WERI-Rb-1 (cell line): ENCODE measurements at places on chromosomes 4 and X.
A peak's percentile ranks its signal among the peaks of the same experiment; 100 is the strongest.

GRCh38 chrX:135435139-135435922, 13.6 kb downstream of the SMIM10L2A start:
- no peak for DNase-seq

DNA sequence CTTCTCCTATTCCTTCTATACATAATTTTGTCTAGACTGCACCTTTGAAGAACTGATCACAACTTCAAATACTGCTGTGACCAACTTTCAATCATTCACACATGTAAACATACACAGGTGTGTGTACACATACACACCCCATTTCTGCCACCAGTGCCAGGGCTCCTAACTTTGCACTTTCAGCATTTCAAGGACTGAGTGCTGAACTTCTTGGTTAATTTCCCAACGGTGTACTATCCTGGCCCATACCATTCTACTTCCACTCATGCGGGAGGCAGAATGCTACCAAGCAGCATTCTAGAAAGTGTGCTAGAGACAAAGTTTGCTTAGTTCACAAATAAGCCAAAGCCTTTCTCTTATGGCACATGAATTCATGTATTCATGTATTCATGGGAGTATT, 51.2 kb downstream of the RPGR start:
- no peak for DNase-seq

DNA sequence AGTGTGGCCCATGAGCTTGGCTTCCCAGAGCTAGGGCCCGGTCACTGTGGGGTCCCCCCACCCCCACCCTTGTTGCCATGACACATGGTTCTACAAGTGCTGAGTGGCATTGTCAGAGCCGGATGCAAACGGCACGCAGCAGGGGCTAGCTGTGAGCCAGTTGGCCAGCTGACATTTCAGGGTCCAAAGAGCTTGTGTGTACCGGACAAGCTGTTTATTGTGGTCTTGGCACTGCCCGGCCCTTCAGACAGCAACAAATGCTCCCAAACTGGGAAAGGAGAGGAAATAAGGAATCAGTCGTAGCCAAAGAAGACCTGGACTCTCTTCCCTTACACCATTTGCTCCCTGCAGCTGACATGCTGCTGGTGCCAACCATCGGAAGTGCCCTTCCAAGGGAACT, 36.8 kb downstream of the TSC22D3 start:
- DNase-seq = no peak

- DNase-seq = no peak
Observed at GRCh38 chrX:32024072-32024471, 952.2 kb upstream of the FTHL17 start.

- DNase-seq = no peak
Observed at GRCh38 chrX:154334496-154334895, 38.9 kb downstream of the TKTL1 start.

DNA sequence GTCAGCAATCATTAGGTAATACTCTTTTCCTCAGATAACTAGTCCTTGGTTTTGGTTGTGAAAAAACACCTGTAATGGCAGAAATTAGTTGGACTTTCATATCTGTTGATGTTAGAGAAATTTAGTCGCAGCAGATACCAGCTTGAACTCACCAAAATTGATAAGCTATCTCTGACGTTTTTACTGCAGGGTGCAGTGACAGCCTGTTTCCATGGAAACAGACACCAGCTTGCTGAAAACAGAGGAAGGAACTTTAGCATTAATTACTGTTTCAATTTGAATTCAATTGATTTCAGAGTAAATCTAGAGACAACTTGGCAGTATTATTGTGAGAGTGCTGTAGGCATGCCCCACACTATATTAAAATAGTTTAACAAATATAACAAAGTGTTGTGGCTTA, 246.5 kb downstream of the PPP1R2C start:
- no peak for DNase-seq

- no peak for DNase-seq
Observed at GRCh38 chr4:51923343-51923742, 80.4 kb downstream of the DCUN1D4 start.

- peak; percentile 44 for DNase-seq
Observed at GRCh38 chr4:78059524-78059889, 2.4 kb downstream of the FRAS1 start.

- no peak for DNase-seq
Observed at GRCh38 chr4:87500092-87500462, 29.1 kb downstream of the SPARCL1 start.

GRCh38 chr4:130648570-130648969, 1552.6 kb downstream of the C4orf33 start:
- no peak for DNase-seq

DNA sequence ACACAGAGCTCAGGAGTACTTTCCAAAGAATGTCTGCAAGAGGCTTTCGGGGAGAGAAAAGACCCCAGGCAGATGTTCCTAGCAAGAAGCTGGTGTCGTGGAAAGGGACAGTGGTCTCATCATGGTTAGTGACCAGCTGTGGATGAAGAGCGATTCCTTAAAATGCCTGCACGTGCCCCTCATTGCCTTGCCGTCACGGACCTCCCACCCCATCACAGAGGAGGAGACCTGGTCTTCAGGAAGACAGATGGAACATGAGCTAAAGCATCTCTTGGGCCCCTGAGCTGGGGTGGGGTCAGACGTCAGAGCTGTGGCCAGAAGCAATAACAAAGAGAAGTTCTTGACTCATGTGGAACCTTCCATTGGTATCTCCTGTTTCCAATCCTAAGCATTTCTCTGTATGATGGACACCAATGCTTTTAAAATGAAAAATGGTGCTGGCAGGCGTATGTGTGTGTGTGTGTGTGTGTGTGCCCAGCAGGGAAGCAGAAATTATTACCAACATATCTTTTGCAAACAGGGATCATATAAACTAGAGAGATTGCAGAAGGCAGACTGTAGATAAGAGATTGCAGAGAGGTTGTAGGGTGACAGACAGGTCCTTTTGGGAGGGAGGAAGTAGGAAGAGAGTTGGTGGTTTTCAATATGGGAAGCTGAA, 25.2 kb upstream of the ASMTL start:
- no peak for DNase-seq

DNA sequence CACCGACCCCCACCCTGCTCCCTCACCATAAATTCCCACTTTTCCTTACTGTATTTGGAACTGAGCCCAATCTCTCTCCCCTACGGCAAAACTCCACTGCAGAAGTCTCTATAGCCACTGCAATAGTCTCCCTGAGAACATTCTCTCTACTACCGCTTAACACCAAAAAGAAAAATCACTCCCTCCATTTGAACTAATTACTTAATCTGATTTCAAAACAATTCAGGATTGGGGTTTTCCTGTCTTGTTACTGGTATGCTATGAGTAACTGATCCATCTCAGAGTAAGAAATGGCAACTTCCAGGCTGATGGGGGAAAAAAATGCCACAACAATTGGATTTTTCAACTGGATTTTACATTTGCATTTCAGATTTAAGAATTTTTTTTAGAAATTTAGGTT, 5.8 kb downstream of the PAPSS1 start:
- DNase-seq = no peak

DNA sequence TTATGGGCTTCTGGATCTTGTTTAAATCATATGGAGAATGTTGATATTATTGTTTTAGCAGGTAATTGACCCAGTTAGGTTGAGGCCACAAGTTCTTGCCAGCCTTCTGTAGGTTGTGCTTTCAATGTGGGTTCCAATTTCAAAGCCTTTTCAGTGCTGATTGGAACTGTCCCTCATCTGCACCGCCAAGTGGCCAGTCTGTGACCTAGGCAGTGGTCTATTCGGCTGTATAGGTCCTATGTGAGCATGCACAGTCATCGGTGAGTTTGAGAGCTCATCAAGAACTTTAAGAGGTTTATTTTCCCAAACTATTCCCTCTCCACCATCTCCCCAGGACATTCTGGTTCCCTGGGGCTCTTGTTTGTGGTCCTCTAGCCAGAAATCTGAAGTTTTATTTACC, 35.7 kb downstream of the DDX53 start:
- DNase-seq = no peak

DNA sequence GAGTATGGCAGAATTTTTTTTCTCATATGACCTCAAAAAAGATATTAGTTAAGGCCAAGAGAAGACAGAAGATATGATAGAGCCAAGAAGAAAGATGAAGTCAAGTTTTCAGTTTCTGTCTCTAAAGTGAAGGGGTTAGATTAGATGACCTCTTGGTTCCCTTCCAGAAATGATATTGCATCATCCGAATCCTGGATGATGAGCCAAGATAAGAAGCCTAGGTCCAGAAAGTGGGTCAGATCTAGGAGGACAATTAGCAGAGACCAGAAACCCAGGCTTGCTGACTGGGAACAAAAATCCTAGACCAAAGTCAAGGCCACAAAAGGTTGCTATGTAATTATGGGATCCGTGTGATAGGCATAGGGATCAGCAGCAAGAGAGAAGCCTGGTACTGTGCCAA, 20.2 kb downstream of the SATL1 start:
- DNase-seq = no peak

DNA sequence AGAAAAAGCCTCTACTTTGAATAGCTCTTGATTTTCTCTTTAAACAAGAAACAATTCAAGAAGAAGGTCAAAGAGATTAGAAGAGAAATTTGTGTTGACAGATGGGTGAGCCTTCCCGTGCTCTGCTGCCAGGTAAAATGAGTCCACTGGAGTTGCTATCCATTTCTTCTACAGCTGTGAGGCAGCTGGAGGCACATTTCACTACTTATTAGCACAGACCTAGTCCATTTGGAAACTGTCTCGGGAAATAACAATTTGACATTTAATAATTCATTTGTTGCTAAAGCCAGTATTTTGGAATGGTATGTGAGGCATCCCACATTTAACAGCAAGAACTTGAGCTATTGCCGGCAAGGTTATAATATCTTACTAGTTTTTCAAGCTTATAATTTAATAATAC, 396.8 kb upstream of the GRIA3 start:
- DNase-seq = no peak

DNA sequence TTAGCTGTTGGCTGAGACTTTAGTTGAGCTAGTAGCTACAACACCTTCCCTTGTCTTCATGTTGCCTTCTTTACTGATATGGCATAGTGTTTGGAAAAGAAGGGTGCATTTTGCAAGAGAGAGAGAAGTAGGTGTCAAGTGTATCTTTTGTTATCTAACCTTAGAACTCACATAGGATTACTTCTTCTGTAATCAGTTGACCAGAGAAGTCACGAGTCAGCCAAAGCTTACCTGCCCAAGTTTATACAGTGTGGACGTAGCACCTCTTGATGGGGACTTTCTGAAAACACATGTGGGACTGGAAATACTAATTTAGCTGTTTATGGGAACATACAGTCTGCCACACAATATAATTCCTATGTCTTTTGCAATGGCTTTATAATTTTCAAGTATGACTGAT, 56.0 kb downstream of the UGT8 start:
- DNase-seq = no peak

GRCh38 chr4:94462572-94462971, 10.8 kb downstream of the PDLIM5 start:
- no peak for DNase-seq

DNA sequence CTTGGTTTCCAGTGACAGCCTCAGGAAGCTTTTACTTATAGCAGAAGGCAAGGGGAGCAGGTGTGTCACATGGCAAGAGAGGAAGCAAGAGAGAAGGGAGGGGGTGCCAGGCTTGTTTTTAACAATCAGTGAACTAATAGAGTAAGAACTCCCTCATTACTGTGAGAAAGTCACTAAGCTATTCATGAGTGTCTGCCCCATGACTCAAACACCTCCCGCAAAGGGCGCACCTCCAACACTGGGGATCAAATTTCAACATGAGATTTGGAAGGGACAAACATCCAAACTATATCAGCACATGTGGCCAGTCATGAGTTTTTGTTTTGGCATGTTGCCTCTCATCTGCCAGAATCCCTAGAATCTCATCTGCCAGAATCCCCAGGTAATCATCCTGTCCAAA, 183.5 kb upstream of the C1QTNF7 start:
- no peak for DNase-seq

GRCh38 chr4:142846108-142846728, at the start of gene INPP4B:
Gene INPP4B (minus strand): TSS chr4:142846301.
- peak; percentile 50 for DNase-seq

DNA sequence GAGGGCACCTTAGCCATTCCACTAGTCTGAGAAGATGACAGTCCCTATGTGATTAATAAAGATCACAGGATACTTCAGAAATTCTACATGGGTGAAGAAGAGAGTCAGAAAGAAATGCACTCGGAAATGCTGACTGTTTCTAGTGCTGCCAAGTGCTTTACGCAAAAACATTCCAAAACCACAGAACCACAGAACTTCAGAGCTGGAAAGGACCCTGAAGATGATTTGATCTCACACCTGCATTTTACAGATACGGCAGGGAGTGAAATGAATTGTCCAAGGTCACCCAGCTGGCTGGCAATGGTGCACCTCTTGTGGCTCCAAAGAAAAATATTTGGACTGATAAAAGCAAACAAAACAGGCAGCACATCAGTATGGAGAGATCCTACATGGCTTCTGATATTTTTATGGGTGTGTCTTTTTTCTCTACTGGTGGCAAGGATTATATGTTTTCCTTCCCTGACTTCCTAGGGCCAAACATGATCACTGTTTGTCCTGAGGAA, 115.9 kb downstream of the MAML3 start:
- DNase-seq = no peak

- DNase-seq = no peak
Observed at GRCh38 chr4:84089652-84090437, 409.2 kb downstream of the NKX6-1 start.

DNA sequence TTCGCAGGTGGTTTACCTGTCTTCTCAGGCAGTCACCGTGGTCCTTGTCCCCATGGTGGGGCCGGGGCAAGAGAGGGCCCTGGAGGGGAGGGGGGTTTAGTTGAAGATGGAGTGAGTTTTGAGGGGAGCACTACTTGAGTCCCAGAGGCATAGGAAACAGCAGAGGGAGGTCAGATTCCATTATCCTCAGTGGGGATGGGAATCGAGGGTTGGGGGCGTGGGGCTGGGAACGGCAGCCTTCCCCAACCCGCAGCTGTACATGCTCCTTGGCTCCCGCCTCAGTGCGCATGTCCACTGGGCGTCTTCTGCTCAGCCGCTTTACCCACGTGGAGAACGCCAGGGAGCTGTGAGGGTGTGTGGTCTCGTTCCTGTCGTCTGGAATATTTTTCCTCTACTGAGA, at the start of gene GAGE10:
TSS of gene GAGE10 (plus strand) at position 301 of the 400 bp plus-strand sequence. CDS start 1,214 bp downstream, outside the sequence.
- DNase-seq = no peak

GRCh38 chr4:17275836-17276235, 236.1 kb downstream of the QDPR start:
- no peak for DNase-seq

DNA sequence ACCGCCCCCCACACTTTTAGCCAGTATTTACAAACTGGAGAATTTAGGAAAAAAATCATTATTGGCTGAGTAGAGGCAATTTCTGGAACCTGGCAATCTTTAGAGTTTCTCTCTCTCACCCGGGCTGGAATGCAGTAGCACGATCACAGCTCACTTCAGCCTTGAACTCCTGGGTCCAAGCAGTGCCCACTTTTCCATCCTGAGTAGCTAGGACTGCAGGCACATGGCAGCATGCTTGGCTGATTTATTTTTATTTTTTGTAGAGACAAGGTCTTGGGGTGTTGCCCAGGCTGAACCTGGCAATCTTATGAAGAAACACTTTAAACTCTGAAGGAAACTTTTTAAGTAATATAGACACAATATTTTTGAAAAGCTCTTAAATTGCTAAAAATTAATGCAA, 120.1 kb downstream of the AFF1 start:
- no peak for DNase-seq
